WTC11 (cell line): ENCODE measurements at places on chromosomes 11 and 22.

- no peak for DNase-seq
Observed at GRCh38 chr11:66548041-66548440, 1.3 kb downstream of the ACTN3 start.

GRCh38 chr22:37282385-37282677, at the start of gene CYTH4:
Gene CYTH4, plus strand, starts transcription at chr22:37282508. Its CDS starts 62 bp downstream, at chr22:37282570.
- DNase-seq, result no peak

DNA sequence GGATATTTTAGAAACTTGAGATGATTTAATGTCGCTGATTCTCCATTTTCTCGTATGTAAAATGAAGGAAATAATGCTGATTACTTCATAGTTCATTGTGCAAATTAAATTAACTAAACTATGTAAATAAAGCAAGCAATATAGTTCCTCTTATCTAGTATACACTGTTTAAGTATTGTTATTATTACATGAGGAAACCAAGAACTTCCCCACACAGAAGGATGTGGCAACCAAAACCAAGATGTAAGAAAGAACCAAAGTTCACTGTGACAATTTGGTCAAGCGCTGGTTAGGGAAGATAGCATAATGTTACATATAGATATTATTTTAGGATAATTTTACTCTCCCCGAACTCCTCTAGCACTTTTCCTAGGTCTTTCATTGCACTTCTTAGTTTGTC, 103.2 kb downstream of the XKR3 start:
- no peak for DNase-seq

DNA sequence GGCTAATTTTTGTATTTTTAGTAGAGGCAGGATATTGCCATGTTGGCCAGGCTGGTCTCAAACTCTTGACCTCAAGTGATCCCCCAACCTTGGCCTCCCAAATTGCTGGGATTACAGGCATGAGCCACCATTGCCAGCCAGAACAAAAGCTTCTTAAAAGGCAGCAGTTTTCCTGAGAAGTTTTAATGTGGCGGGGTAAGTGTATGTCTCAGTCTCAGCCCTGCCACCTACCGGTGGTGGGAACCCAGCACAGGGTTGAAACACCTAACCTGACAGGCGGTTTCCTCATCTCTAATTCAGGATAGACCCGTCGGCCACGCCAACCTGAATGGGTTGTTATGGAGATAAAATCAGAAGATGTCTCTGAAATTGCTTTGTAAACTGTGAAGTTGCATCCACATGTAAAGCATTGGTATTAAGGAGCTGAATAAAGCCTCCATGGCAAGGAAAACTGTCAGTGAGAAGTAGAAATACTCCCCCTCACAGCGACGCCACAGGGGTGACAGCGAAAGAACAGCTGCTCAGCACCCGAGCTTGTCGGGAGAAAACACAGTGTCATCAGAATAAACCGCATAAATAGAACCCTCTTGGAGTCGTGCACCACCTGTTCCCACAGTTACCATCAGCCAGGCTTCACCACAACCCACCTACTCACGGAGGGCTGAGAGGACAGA, 165.9 kb upstream of the NCAM1 start:
- DNase-seq, result peak; percentile 67

DNA sequence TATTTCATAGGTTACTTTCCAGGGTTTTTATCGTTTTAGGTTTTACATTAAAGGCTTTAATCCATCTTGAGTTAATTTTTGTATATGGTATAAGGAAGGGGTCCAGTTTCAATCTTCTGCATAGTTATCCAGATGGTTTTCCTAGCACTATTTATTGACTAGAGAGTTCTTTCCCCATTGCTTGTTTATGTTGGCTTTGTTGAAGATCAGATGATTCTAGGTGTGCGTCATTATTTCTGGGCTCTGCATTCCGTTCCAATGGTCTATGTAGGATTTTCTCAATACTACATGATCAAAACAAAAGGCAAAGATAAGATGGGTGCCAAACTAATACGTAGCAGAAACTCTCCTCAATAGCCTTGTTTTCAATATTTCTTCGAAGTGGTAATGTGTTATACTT, 14.3 kb upstream of the RIC3 start:
- no peak for DNase-seq

DNA sequence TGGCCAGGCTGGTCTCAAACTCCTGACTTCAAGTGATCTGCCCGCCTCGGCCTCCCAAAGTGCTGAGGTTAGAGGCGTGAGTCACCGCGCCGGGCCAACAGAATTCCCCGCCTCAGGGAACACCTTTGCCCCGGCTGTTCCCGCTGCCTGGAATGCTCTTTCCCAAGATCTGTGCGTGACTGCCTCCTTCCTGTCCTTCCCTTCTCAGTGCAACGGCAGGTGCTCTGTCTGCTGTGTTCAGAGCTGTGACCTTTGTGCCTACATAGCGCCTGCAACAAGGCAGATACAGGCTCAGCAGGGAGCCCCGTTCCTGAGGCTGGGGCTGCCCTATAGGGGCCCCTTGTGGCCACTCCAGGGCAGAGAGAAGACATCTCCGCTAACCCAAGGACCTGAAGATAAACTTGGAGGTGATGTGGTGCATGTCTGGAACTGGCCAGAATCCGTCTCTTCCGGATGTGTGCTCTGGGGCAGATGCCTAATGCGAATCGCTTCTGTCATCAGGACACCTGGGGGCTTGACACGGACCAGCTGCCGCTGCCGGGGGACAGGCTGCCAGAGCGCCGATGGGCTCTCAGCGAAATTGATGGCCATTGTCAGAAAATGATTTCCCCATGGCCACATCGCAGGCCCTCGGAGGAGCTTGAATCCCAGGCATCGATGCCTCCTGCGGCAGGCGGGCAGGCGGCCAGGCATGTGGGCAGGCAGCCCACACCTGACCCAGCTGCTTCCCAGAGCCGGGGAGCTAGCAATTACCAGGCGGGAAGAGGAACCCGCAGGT, 43.5 kb upstream of the TCF20 start:
- peak; percentile 86 for DNase-seq

GRCh38 chr11:7056828-7057513, 31.8 kb upstream of the RBMXL2 start:
- DNase-seq, result no peak

DNA sequence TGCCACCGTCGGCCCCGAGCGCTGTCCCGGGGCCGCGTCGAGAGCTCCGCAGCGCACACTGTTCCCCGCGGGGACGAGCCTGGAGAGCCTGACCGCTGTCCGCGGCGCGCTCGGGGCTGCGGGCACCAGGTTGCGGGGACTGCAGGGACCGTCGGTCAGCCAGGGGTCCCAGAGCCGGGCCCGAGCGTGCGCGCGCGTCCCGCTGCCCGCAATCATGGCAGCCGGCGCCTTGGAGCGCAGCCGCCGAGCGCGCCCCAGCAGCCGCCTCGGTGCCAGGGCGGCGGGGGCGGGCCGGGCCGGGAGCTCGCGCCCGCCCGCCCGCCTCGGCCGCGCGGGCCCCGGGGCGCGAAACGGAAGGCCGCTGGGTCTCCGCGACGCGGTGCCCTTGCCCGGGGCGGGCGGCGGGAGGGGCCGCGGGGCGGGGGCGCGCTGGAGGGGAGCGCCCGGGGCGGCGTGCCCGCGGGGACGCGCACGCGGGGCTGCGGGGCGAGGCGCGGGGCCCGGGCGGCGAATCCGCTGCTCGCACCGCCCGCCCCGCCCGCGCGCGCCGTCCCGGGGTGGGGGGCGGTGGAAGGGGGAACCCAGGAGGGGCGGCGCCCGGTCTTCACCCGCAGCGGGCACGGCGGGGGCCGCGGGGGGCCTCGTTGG, 79.4 kb upstream of the PPARA start:
- peak; percentile 52 for DNase-seq

DNA sequence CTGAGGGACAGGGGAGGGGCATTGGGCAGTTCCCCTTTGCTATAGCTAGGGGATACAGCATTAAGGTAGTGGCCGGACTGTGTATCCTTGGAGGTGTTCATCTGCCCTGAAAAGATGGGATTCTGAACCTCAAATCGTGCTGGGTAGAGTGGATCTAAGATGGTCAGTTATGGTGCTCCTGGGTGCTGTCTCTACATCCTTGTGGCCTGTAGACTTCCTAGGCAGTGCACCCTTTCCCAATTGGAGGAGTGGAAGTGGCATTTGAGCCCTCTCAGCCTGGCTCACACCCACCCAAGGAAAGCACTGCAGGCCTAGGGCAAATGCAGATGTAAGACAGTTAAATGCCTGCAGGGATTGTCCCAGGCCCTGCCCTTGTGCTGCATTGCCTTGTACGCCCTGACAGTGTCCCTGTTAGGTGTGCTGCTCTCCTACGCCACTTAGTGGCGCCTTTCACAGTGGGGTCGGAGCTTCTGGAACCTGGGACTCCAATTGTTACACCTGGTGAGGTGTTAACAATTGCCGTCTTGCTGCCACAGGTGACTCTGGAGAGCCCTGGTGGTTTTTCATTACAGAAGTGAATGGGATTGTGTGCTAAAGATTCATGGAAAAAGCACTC, 35.0 kb downstream of the PPFIBP2 start:
- DNase-seq, result peak; percentile 84

DNA sequence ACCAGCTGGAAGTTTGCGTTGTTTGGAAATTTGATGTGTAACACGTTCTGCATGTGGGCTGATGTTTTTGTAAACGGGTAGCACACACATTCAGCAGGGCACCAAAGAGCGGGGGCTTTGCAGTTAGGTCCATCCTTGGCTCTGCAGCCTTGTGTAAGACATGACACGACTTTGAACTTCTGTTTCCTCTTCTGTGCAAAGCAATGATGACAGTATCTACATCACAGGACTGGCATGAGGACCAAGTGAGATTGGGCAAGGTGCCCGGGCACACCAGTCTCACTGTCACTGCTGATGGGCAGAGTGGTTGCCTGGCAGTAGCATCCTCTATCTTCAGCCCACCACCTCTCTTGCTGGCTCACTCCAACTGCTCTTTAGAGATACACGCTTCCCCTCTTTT, 3.3 kb downstream of the TCN2 start:
- DNase-seq, result no peak

DNA sequence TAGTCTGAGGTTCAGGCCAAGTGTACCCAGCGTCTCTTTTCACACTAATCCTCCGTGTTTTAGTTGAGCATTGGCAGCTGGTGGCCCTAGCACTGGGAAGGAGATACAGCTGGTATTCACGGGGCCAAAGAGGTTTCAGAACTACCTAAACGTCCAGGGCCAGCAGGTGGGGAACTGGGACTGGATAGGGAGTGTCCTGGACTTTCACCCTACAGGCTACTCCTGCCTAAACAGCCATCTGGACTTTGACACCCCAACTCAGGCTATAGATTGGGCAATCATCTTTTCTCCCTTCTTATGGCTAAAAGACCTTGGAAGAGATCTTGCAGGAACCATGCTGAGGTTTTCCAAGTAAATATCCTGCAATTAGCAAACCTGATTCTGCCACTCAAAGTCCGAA, 2.8 kb downstream of the SPON1 start:
- no peak for DNase-seq

DNA sequence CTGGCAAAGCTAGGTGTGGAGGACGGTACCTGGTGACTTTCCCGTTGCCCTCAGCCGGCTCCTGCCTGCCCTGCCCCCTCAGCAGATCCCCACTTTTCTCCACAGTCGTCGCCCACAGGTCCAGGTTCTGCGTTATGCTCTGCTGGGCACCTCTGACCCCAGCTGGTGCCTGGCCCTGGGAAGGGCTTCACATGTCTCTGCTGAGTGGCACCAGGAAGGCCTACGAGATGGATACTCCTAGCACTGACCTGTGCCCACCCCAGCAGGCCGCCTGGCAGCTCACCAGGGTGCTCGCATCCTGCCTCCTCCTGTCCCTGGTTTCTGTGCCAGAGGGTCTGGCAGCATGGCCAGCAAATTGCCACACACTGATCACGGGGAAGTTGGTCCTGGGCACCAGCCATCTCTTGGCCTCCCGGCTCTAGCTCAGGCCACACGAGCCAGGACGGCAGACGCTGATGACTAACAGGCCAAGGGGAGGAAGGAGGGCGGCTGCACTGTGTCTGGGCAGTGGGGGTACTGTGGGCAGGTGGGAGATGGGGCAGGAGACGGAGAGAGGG, 13.8 kb downstream of the CARS1 start:
- no peak for DNase-seq

DNA sequence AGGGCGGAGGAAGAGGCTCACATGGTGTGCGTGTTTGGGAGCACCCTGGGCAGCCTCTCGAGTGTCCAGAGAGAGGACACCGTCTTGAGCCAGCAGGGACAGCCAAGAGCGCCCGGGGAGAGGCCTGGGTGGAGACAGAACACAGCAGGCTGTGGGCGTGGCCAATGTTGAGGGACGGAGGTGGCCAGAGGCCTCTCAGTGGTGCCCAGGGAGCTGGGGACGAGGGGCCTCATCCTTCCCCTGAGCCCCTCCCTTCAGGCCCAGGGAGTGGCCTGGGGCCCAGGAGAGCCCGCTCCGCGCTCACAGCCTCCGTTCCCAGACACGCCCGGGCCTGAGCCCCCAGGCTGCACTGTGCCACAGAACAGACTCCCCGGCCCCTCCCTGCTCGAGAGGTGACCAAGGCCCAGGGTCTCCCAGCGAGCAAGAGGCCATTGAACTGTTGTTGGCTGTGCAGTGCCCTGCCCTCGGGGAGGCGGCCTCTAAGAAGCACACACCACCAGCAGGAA, 48.4 kb downstream of the CDKN1C start:
- DNase-seq, result peak; percentile 63

- DNase-seq, result no peak
Observed at GRCh38 chr22:42379966-42380537, 52.2 kb downstream of the NFAM1 start.

DNA sequence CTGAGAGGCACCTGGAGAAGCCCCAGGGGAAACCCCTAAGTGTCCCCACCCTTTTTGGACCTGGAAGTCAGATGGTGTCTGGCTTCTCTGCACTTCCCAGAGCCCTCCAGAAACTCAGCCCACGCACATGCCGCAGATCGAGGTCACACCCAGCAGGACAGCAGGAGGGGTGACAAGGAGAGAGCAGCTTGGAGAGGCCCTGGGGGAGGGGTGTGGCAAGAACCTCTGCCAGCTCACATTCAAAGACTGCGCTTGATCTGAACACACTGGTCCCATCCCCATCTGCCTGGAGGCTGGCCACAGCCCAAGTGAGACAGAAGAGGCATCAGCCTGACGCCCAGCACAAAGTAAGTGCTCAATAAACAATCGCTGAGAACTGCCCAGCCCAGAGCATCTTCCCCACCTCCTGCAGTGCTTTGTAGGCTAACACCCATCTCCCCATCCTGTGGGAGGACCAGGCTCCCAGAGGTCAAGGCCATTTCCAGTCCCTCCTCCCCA, 21.4 kb downstream of the TMPRSS6 start:
- no peak for DNase-seq

GRCh38 chr22:30813936-30814335, 119.3 kb downstream of the OSBP2 start:
- no peak for DNase-seq

DNA sequence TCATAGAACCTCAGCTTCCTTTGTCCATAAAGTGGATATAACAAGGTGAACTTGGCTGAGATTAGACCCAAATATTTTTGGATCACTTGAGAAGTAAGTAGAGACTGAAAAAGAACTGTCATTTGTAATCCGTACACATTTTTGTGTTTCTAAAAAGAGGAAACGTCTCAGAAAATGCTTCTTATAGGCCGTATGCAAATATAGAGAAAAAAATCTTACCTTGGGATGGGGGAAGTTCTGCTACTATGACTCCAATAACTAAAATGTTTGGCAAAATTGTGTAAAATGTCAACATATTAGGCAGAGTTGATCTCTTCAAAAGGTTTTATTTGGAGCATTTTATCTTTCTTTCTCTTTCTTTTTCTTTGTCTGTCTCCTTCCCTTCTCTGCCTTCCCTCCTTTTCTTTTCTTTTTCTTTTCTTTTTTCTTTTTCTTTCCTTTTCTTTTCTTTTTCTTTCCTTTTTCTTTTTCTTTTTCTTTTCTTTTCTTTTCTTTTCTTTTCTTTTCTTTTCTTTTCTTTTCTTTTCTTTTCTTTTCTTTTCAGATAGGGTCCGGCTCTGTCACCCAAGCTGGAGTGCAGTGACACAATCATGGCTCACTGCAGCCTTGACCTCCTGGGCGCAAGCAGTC, 48.2 kb downstream of the ADM start:
- no peak for DNase-seq

- no peak for DNase-seq
Observed at GRCh38 chr11:114259551-114259983, 36.6 kb upstream of the NNMT start.
